Stimulated activated naive CD8-positive, alpha-beta T cell treated with anti-CD3 and anti-CD28 coated beads, Interleukin-15, amount 100 ng/mL, for 72 hours (primary cell): ENCODE measurements at places on chromosomes 6 and 20.

- no peak for DNase-seq
Measured at GRCh38 chr6:112269979-112270566, 15.7 kb upstream of the LAMA4 start.

DNA sequence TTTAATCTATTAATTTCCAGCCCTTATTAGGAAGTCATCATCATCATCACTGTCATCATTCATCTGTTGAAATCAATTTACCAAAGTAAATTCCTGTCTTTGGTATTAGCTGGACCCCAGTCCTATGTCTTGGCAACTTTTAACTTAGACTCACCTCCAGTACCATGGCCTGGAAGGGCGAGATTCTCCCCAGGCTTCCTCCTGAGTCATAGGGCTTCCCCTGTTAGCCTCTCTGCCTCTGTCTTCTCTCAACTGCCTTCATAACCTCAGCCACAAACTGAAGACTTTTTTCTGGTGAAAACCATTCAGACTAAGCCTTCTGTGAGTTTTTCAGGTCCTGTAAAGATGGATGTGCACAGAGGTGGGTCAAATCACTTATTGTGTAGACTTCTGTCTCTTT is 95.0 kb downstream of the NKAIN2 start:
- DNase-seq, result no peak

DNA sequence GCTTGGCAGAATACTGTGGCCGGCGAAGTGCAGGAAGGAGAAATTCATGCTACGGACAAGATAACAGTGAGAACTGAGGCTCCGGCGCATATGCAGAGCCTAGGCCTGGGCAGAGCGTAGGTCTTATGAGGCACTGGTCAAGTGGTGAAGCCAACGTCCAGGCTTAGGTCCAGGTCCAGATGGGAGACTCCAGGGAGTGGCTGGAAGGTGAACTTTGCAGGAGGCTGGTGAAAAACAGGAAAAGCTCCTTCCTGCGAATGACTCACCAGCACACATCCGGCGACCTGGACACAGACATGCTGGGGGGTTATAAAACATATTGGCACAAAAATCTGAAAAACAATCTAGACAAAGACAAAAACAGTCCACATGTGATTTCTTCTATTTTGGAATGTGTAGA is 15.4 kb downstream of the C6orf141 start:
- no peak for DNase-seq

DNA sequence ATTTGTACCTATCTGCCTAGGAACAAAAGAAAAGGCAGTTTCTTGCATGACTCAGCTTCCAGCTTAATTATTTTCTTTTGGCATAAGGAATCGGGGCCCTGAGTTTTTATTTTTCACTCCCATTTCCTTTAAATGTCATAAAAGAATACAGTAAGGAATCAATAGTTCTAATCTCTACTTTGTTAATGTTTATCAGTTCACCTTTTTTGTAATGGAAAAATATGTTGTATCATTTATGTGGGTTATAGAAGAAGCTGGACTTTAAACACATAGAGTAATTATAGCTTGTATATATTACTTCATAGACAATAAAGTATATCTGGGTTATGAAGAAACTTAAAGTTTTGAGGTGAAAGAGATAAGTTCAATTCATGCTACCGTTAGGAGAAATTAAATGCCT is 1214.8 kb upstream of the GJE1 start:
- no peak for DNase-seq

GRCh38 chr6:102841060-102841459 is 1447.6 kb downstream of the GRIK2 start:
- no peak for DNase-seq

- no peak for DNase-seq
Measured at GRCh38 chr6:149190224-149190831, 127.2 kb upstream of the TAB2 start.

GRCh38 chr20:37846573-37846972 is 56.4 kb upstream of the VSTM2L start:
- no peak for DNase-seq

GRCh38 chr6:83153883-83154521 is 39.1 kb downstream of the PGM3 start:
- no peak for DNase-seq

GRCh38 chr6:88869263-88870020 is 94.0 kb downstream of the RNGTT start:
- no peak for DNase-seq

DNA sequence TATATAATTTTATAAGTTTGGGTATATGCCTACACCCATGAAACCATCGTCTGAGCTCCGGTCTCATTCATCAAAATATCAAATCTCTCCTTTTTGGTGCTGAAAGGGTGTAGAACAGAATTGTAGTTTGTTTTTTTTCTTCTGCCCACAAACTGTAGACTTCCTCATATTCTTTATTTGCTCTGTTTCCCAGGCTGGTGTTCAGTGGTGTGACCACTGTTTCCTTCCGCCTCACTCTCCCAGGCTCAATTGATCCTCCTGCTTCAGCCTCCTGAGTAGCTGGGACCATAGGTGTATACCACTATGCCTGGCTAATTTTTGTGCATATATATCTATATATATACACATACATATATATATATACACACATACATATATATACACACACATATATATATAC is 139.6 kb upstream of the HCRTR2 start:
- no peak for DNase-seq

DNA sequence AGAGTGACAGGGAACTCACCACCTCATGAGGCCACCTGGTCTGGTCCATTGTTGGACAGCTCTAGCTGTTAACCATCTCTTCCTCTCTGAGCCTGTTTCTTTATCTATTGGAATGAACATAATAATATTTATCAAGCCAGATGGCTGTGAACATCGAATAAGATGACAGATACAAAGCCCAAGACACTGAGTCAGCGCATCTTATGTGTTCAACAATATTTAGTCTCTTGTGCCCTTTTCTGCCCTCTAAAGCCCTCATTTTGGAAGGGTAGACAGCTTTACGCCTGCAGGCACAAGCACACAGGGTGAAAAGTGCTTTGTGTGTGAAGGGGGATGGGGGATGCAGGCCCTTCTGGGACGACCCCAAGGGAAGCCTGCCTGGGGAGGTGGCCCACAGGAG is 164.0 kb downstream of the GRM4 start:
- peak; percentile 2 for DNase-seq

DNA sequence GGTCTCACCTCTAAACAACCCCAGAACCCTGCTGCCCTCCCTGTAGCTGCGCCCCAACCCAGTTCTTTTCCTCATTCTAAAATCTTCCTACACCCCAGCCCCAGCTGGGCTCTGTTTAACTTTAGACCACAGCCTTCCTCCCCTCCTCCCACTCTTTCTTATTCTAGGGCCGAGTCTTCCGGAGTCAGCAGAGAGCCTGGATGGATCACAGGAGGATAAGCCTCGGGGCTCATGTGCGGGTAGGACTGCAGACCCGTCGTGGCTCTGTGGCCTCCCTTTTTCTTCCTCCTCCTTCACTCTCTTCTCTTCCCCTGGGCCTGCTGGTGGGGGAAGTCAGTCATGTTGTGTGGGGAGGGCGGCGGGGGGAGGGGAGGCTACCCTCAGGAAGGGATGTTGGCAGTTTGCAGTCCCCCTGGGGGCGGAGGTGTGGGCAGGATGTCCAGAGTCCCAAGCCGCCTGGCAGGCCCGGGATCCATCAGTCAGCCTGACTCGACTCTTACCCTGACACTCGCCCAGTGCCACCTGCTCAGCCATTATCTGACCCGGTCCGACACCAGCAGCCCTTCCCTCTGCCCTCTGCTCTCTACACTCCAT is 8.1 kb downstream of the CAPN11 start:
- DNase-seq, result no peak

- no peak for DNase-seq
Measured at GRCh38 chr20:25544311-25544710, 41.0 kb downstream of the NINL start.

DNA sequence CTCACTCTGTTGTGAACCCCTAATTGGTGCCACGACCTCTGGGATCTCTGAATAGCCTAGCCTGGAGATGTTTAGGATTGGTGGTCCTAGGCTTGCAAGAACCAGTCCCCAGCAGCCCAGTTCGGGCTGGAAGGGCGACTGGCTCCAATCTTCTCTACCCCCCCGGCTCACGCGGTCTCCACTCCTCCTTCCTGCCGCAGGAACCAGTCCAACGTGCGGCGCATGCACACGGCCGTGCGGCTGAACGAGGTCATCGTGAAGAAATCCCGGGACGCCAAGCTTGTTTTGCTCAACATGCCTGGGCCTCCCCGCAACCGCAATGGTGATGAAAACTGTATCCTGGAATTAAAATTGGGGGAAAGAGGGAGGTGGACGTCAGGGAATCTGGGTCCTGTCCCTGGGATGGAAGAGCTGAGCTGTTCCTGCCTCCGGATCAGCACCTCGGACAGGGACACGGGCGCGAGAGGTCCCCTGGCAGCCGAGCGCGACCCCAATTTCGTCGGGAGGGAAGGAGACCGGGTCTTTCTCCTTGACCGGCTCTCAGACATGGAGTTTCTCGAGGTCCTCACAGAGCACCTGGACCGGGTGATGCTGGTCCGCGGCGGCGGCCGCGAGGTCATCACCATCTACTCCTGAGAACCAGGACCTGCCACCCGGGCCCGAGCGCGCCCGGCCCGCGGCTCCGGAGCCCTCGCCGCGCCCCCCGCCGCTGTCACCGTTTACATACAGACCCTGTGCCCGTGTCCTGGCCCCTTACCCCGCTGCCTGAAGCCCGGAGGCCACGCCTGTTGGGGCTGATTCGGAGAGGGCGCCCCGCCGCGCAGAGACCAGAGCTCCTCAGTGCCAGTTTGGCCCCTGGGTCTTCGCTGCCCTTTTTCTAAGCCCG is 28.2 kb downstream of the SLC12A5 start:
- DNase-seq, result no peak

- no peak for DNase-seq
Measured at GRCh38 chr20:10379761-10380160, 54.3 kb downstream of the MKKS start.

DNA sequence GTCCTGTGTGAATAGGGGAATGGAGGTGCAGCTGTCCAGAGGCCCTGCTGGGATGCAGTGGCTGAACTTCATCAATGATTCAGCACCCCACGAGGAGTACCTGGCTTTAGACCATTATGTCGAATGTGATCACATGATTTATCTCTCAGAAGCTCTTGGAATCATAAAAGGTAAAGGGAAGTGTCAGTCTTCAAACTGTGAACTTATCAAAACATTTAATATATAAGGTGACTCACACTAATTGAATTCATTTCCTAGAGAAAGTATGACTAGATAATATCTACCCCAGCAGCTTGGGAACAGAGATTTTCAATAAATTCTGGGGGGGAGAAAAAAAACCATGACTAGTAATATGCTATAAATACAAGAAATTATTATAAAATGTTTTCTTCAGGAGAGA is 29.5 kb downstream of the ALDH8A1 start:
- no peak for DNase-seq

GRCh38 chr6:41097467-41098090 is 24.8 kb downstream of the NFYA start:
- no peak for DNase-seq

- DNase-seq, result no peak
Measured at GRCh38 chr20:36405255-36405654, 99.1 kb downstream of the DLGAP4 start.

DNA sequence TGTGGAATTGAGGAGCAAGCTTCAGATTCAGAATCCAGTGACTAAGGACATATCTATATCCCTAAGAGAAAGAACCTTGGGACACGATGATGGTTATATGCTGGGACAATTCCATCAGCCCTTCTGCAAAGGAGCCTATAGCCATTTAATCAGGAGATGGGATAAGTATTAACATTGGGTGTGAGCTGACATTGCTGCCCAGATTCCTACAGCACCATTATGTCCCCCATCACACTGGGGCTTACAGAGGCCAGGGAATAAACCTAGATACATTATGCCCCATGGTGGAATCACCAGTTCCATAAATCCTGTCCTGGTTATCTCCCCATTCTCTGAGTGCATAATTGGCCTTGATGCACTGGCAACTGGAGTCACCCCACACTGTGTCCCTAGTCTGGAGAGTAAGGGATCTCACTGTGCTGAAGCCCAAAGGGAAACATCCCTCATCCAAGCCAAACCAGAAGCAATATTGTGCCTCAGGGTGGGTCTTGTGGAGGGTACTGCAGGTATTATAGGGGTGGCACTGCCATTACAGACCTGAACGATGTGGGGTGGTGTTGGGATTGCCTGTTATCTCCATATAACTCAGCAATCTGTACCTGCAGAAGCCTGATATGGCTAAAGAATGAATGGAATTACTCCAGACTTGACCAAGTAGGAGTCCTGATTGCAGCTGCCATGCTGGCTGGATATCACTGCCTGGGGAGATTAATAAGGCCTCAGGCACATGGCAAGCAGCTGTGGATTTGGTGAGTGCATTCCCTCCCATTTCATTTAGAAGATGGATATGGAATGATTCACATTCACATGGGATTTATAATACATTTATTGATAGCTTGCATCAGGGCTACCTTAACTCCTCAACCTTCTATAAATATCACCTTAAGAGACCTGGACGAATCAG is 5.0 kb downstream of the HLA-A start:
- no peak for DNase-seq

- no peak for DNase-seq
Measured at GRCh38 chr6:11432713-11433450, 104.7 kb upstream of the TMEM170B start.

GRCh38 chr20:35502352-35502751 is 27.1 kb downstream of the C20orf173 start:
- no peak for DNase-seq

DNA sequence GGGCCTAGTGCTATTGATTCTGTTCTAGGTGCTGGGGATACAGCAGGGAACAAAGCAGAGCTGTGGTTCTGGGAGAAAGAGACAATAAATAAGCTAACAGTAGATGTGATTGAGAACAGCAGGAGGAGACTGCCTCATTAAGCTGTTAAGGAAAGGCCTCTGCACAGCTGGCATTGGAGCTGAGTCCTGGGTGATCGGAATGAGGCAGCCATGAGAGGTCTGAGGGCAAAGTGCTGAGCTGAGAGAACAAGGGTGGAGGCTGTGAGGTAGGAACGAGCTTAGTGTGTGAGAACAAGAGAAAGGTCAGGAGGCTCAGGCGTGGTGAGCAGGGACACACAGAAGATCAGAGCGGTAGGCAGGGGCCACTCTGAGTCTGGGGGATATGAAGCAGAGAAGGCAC is 18.3 kb downstream of the DDX27 start:
- no peak for DNase-seq

DNA sequence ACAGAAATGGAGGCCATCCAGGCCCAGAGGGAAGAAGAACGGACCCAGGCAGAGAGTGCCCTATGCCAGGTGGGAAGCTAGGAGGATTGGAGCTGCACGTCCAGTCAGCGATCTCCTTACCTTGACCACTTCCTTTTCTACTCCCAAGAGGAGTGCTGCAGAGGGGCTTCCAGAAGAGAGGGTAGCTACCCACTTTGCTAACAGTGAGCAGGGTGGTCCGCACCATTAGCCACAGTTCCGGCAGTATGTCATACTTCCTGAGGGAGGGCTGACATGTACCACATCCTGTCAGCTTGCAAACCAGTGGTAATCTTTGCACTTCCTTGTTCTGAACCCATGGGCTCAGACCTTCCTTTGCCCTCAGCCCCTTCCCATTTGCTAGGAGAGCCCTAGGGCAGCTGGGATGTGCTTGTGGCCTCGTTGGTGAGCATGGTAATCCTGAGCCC is 35.4 kb downstream of the CEP250 start:
- DNase-seq, result peak; percentile 67

DNA sequence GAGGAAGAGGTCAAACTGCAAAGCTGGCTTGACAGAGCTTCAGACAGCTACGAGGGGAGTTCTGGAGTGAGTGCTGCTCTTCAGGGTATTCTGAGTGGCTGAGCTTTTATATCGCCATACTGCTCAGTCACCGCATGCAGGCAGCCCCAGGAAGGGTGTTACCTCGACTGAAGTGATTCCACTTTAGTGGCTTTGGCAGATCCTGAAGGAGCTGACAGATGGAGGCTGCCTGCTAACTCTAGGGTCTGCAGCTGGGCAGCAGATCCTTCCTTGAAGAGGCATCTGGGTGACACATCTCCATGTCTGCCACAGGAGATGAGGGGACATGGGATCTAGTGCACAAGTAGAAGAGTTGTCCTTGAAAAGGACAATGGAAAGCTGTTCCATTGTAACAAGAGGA is 3.7 kb upstream of the DEK start:
- no peak for DNase-seq
